ENCODE measurements at places on chromosomes 6 and 20. TPM values are rescaled to one million over a fixed set of nuclear protein-coding genes. Genes with fewer than 3 reads are reported as not detected.

The NOL7 gene
- 31.8 TPM for total RNA-seq

The COL9A3 gene
- total RNA-seq = 0.39 TPM

The NMBR gene
- total RNA-seq = 0.07 TPM

The RGS17 gene
- total RNA-seq = 13.9 TPM

The CLPSL1 gene
- total RNA-seq = not detected

The GRM1 gene
- total RNA-seq = 0.07 TPM

The UST gene
- 23.8 TPM for total RNA-seq

The CRISP2 gene
- not detected for total RNA-seq

The POU3F2 gene
- not detected for total RNA-seq

The NR2E1 gene
- not detected for total RNA-seq

The C6orf58 gene
- not detected for total RNA-seq

The FYN gene
- 158 TPM for total RNA-seq

The FKBP5 gene
- 3.7 TPM for total RNA-seq

The NT5DC1 gene
- 15.7 TPM for total RNA-seq

The SLC25A27 gene
- 7.0 TPM for total RNA-seq

All from smooth muscle cell of the pulmonary artery (primary cell).